ENCODE measurements at places on chromosomes 2 and 18.
A peak's percentile ranks its signal among the peaks of the same experiment; 100 is the strongest.

DNA sequence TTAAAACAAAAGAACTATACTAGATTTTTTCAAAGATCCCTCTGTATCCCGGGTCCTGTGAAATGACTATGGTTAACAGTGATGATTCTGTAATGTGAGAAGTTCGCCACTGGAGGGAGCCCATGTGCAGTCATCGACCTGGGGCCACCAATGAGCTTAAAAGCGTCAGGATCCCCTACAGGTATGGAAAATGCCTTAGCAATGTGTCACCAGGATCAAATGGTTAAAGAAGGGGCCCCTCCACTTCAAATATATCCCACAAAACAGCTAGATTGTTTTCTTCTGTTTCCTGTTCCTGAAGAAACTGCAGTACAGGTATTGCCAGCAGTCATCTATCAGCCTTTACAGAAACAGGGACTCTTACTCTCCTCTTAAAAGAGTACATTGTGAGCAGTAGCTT, 15.3 kb downstream of the CHRNA1 start:
- DNase-seq: peak; percentile 15

DNA sequence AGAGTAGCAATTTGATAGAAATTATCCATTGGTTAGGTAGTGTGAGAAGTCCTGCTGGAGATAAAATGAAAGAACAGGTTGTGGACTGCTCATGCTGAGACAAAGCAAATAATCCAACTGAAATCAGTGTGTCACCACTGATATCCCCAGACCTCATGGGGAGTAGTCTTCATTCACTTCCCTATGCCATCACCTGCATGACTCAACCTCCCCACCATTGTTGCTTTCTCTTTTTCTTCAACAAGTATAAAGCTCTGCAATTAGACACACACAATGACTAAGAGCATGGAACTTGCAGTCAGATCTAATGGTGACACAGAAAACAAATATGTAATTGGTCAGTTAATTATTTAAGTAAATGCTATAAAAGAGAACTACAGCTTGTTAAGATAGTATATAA, 475.3 kb downstream of the RIT2 start:
- no peak for DNase-seq

DNA sequence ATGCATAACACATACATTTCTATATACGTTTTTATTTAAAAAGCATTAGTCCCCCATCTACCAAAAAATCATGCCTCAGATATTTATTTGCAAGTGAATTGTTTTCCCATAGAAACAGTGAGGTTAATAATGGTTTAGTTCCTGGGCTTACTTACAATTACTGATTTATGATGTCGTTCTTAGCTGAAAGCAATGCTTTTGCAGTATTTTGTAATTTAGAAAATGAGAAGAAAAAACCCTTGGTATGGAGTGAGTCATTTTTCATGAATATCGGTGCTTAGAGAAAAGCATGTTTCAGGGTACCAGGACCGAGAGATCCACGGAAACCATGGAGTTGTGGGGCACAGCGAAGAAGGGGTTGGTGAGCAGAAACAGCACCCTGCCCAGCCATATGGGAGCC, 12.0 kb upstream of the CDK15 start:
- no peak for DNase-seq

GRCh38 chr2:15222856-15223255, 338.3 kb downstream of the NBAS start:
- DNase-seq: no peak

DNA sequence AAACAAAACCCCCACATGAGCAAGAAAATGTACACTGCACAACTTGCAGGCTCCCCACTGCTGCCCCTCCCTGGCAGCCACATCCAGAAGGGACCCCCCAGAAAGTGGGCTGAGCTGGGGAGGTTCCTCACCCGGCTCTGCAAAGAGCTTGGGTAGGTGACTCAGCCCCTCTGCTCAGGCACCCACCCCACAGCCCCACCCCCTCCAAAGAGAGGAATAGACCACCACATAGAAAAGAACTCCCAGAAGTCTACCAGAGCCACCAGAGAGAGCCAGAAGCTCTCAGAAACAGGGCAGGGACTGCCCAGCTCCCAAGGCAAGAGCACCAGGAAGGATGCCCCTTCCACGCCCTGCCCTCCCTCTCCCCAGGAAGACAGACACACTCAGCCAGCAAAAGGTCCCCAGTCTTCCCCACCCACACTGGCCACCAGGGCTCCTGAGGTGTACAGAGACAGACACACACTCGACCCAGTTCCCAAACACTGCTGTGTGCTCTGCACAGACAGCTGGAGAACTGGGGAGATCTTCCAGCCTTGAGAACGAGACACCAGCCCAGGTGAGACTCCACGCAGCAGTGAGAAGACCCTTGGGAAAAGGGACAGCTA, 28.2 kb downstream of the BIN1 start:
- DNase-seq: no peak

GRCh38 chr18:48679236-48679635, 140.4 kb downstream of the CTIF start:
- DNase-seq: no peak

- no peak for DNase-seq
Measured at GRCh38 chr2:41475959-41476358, 571.9 kb upstream of the PKDCC start.

GRCh38 chr2:150878356-150878755, 383.3 kb downstream of the RBM43 start:
- no peak for DNase-seq

- no peak for DNase-seq
Measured at GRCh38 chr2:138239902-138240491, 261.6 kb upstream of the SPOPL start.

- DNase-seq: no peak
Measured at GRCh38 chr2:233162770-233163169, 88.7 kb upstream of the ATG16L1 start.

DNA sequence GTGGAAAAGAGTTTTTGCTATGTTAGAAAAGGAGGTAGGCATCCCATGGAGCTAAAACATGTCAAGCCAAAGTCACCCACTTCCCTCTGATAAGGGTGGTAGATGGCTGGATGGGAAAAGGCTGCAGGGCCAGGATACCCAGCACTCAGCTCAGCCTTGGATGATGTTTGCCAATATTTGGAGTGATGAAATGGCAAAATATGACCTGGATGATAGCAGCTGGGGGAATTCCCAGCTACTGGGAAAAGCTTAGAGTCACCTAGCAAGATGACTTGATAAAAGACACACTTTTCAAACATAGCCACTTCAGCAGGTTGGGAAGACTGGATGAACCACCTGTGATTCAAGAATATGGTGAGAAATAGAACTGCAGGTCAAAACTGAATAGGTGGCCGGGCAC, 10.1 kb downstream of the RFX8 start:
- DNase-seq: no peak

DNA sequence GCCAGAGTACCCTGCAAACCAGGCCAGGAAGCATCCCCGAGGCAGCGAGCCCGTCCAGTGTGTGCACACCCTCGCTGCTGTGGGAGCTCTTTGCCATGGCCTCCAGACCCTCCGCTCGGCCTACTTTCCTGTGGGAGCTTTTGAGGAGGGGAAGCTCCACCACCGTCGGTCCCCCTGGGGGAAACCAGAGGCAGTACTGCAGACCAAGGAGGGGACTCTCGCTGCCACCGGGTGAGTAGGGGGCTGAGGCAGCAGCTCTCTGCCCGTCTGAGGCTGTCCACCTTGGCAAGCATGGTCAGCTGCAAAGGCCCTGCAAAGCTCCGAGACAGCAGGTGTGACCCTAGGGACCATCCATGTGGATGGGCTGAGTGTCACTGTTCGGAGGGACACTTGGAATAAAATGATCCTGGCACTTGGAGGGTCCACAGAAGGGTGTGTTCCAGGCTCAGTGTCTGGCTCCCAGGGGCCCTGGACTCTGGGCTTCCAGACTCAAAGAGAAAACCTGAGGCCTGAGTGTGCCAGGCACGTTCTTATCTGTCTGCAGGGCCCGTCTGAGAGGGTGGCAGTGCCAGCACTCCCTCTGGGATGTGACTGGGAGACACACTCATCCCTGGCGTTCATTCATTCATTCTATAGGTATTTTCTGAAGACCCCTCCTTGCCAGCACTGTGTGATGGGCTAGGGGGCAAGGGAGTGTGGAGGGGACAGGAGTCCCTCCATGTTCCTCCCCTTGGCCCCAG, 282.8 kb upstream of the HS6ST1 start:
- no peak for DNase-seq

- DNase-seq: no peak
Measured at GRCh38 chr2:164028814-164029534, 293.2 kb upstream of the FIGN start.

- DNase-seq: no peak
Measured at GRCh38 chr2:16214861-16215260, 274.5 kb downstream of the MYCN start.

DNA sequence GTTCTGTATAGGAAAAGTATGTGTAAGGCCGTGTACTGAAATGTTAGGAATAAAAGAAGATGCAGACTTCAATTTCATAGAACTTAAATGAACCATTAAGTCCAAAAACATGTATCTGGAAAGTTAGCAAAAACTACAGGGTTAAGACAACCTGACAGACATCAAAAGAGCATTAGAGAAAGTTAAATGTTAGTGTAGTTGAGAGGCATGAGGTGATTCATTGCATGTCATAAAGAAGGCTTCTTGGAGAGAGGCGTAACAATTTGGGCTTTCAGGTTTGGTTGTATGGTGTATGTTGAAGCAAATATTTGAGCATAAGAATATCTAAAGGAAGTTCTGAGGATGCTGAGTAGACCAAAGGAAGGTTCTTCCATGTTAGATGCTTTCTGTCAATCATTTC, 6.3 kb downstream of the EPC2 start:
- DNase-seq: no peak

- DNase-seq: no peak
Measured at GRCh38 chr2:191730263-191730662, 52.3 kb downstream of the NABP1 start.

DNA sequence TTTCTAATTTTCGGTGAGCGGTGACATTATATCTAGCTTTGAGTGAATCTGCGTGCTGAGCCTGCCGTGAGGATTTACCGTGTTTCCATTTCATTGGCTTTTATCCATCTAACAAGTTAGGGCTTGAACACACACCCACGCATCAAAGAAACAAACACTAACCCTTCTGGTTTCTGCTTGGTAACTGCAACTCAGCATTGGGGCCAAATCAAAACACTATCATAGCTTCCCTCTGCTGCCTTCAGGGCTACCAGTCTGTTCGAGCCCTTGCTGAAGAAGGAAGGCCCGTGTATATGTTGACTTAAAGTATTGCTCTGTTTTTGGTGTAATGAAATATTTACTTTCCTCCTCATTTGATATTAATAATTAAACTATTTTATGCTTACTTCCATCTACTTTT, 227.2 kb downstream of the PHLPP1 start:
- DNase-seq: no peak

GRCh38 chr2:209901172-209901571, 101.3 kb upstream of the RPE start:
- peak; percentile 10 for DNase-seq

Measured in NCI-H446 treated with DMSO at 0.1 percent for 48 hours (cell line).